ENCODE measurements at places on chromosomes 5 and 9. TPM values are rescaled to one million over a fixed set of nuclear protein-coding genes. Genes with fewer than 3 reads are reported as not detected.

The HNRNPK gene
- total RNA-seq: 349 TPM

The OTP gene
- total RNA-seq: not detected

The LCP2 gene
- total RNA-seq: not detected

The ZNF484 gene
- 11.8 TPM for total RNA-seq

The ECM2 gene
- 7.2 TPM for total RNA-seq

The RASEF gene
- total RNA-seq: 0.16 TPM

The ANKRD18A gene
- total RNA-seq: not detected
